Activated naive CD8-positive, alpha-beta T cell treated with anti-CD3 and anti-CD28 coated beads for 36 hours (primary cell): ENCODE measurements at places on chromosomes 4 and X.
A peak's percentile ranks its signal among the peaks of the same experiment; 100 is the strongest.

DNA sequence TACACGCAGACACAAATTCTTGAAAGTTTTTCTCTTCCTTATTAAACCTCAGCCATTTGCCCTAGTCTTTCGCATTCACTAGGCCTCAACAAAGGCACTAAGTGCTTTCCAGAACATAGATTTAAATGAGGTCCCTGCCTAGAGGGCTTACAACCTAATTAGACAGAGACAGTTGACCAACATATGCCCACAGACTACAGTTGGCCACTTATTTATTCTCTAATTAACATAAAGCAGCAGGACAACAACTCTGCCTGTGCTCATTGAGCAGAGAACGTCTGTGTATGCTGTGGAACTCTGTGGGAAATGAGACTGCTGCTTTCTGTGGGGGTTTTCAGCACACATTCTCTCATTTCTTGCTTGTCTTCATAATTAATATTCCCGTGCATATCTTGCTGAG, 303.0 kb upstream of the TACR3 start:
- no peak for DNase-seq

GRCh38 chr4:1271686-1272085, 18.0 kb upstream of the MAEA start:
- DNase-seq = no peak

- DNase-seq = peak; percentile 62
Measured at GRCh38 chr4:40307627-40308497, 27.3 kb upstream of the CHRNA9 start.

DNA sequence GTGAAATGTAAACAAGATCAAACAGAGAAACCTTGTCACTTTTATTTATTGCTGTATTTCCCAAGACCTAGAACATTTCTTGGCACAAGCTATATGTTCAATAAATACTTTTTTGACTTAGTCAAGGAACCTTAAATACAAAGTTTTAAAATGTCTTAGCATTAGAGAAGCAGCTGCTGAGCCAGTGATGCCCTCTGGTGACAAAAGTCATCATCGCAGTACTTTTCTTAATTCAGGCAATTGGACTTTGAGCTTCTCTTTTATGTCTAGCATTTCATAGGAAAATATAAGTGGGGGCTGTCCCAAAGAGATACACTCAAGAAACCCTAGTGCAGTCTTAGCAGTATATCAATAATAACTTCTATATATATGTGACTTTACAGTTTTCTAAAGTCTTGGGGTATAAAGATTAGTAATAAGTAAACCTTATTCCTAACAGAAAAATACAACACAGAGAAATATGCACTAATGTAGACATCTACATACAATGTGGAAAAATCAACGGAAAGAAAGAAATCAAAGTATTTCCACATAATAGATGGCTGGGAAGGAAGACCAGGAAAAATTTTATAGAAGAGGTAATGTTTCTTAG, 118.4 kb downstream of the DTHD1 start:
- peak; percentile 21 for DNase-seq

DNA sequence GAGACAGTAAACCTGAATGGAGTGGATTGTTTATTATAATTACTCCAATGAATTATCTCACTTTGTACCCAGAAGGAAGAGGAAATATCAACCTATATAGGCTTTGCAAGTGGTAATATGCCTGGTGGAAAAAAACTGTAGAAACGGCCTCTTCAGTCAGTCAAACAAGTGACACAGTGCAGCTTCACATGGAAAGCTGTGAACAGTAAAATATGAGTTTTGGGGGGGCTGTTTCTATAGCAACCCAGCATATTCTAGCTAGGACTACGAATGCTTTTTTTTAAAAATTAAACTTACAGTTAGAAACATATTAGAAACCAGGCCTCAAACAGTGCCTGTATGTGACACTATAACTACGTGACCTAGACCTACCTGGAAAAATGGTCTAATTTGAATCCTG, 150.1 kb downstream of the PPP1R2C start:
- no peak for DNase-seq

GRCh38 chr4:115453416-115453815, 340.0 kb upstream of the NDST4 start:
- DNase-seq = no peak

DNA sequence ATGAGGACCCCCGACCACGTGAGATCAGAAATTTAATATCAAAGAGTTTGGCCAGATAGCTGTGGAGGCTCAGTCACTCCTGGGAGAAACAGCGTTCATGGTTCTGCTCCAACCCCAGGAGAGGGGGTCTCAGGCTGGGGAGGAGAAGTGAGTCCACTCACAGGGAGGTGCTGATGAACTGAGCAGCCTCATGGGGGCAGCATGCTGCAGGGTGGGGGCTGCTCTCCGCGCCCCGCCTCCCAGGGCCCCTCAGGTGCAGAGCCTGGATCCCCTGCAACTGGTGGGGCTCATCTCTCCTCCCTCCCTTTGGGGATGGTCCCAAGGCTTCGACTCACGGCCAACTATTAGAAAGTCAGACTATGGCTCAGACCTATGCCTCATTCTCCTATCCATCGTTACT, 26.6 kb upstream of the C4orf50 start:
- DNase-seq = no peak

- no peak for DNase-seq
Measured at GRCh38 chrX:18542905-18543304, 117.5 kb downstream of the CDKL5 start.

DNA sequence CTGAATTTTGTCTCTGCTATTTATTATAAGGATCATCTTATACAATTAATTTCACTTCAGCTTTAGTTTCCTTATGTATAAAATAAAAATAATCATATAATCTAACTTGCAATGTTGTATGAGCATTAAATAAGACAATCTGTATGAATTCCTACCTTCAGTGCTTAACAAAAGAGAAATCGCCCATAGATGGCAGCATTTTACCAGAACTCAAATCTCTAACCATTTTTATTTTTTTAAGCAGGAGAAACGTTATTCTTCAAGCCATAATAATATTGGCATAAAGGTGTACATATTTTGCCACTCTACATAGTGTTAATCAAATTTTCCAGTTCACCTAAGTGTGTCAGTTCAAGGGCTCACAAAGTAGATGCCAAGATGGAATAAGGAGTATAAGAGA, 78.8 kb downstream of the TMEM47 start:
- DNase-seq = no peak
